ENCODE measurements at places on chromosomes 4 and X. TPM values are rescaled to one million over a fixed set of nuclear protein-coding genes. Genes with fewer than 3 reads are reported as not detected.

GRCh38 chr4:114178392-114178791 lies 198.9 kb upstream of the ARSJ start:
- no peak overlapping the region for H3K27ac ChIP-seq
- H3K36me3 ChIP-seq: no peaks in the 10 kb centered on the region
- no peak for DNase-seq
- no peaks in the 10 kb centered on the region for H3K4me1 ChIP-seq

- H3K36me3 ChIP-seq: no peaks in the 10 kb centered on the region
- H3K4me3 ChIP-seq: no peak overlapping the region
- peaks cover 11% of the 10 kb centered on the region for H3K27me3 ChIP-seq
- H3K27ac ChIP-seq: no peak overlapping the region
- H3K4me1 ChIP-seq: no peaks in the 10 kb centered on the region
These were observed 211.6 kb downstream of the CENPC start for GRCh38 chr4:67333664-67334063.

DNA sequence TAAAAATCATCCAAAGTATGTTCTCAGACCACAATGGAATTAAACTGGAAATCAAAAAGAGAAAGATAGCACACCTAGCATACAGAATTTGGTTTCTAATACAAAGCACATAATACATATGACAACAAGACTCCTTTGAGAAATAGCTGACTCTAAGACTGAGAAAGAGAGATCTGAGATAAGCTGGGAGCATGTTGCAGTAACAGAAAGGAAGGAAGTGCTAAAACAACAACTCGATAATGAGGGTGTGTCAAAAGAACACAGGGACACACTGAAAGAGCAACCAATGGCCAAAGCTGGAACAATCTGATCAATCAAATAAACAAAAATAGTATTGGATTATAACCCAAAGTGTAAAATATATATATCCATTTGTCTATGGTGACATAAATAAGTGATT lies 586.6 kb downstream of the C4orf33 start:
- no peaks in the 10 kb centered on the region for H3K36me3 ChIP-seq
- no peak for DNase-seq
- H3K27me3 ChIP-seq: no peaks in the 10 kb centered on the region
- no peaks in the 10 kb centered on the region for H3K4me1 ChIP-seq

- H3K4me1 ChIP-seq: peaks cover 8% of the 10 kb centered on the region
- no peaks in the 10 kb centered on the region for H3K36me3 ChIP-seq
- DNase-seq: no peak
- no peaks in the 10 kb centered on the region for H3K27me3 ChIP-seq
- H3K4me3 ChIP-seq: peak overlapping the region; percentile 85
These were observed 32.1 kb upstream of the GLRA2 start for GRCh38 chrX:14497184-14497666.

DNA sequence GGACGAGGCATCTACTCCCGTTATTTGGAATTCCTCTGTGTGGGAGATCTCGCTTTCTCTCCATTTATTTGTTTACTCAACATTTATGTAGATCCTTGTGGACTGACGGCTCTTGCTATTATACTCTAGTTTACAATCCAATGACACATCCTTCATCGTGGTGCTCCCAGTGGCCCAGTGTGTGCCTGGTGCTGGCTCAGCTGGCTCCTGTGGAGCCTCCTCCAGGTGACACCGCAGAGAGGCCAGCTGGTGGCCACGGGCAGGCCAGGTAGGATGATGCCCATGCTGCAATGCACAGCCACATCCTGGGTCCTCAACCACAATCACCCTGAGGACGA lies 84.0 kb upstream of the AFAP1 start:
- H3K27me3 ChIP-seq: peaks cover 8% of the 10 kb centered on the region
- no peak overlapping the region for H3K27ac ChIP-seq
- no peaks in the 10 kb centered on the region for H3K36me3 ChIP-seq
- no peak for DNase-seq

DNA sequence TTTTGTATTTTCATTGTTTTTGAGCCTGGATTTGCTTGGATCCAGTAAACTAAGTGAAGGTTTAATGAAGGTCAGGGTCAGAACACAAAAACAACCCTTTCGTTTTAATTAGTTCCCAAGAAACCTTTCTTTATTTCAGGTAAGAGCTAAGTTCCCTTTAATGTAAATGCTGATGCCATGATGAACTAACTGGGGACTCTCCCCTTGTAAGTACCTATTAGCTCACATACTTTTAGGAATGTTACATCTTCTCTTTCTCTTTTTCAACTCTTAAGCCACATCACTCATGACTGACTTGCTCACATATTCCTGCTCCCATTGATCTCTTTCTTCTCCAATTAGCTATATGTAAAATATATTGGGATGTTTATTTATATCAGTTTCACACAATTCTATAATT lies 673.1 kb upstream of the CPEB2 start:
- H3K4me3 ChIP-seq: no peak overlapping the region
- H3K27me3 ChIP-seq: no peaks in the 10 kb centered on the region
- no peaks in the 10 kb centered on the region for H3K4me1 ChIP-seq
- H3K27ac ChIP-seq: no peak overlapping the region
- no peaks in the 10 kb centered on the region for H3K36me3 ChIP-seq

GRCh38 chrX:64204701-64205440 lies 637 bp downstream of the AMER1 start:
- no peak overlapping the region for H3K27ac ChIP-seq
- peak overlapping the region; percentile 89 for H3K4me3 ChIP-seq
- DNase-seq: peak; percentile 47
- no peaks in the 10 kb centered on the region for H3K27me3 ChIP-seq
- H3K4me1 ChIP-seq: peaks cover 2% of the 10 kb centered on the region
- H3K36me3 ChIP-seq: no peaks in the 10 kb centered on the region

DNA sequence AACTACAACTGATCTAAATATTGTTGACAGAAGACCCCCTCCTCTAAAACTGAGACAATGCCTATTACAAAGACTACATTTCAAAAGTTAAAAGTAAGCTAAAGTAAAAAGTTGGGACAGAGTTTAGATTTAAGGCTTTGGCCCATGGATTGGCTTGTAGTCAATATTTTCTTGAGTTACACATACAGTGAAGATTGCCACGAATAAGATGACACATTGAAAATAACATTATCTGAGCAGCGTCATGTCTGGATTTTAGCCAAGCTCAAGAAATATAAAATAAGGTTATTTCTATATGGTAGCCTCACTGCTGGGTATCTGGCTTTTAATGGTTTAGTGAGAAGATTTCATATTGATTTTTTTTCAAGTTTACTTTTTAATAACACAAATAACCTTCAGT lies 266.2 kb upstream of the LDB2 start:
- H3K27me3 ChIP-seq: peaks cover 7% of the 10 kb centered on the region
- no peak overlapping the region for H3K4me3 ChIP-seq

GRCh38 chr4:118865091-118865708 lies 23.5 kb upstream of the SYNPO2 start:
- H3K4me1 ChIP-seq: no peaks in the 10 kb centered on the region
- H3K27me3 ChIP-seq: peaks cover 3% of the 10 kb centered on the region
- peaks cover 1% of the 10 kb centered on the region for H3K36me3 ChIP-seq
- H3K4me3 ChIP-seq: no peak overlapping the region
- no peak for DNase-seq

GRCh38 chr4:83171436-83172039 lies 57.0 kb upstream of the PLAC8 start:
- H3K27ac ChIP-seq: peak overlapping the region; percentile 62
- no peak for DNase-seq
- H3K4me3 ChIP-seq: no peak overlapping the region
- no peaks in the 10 kb centered on the region for H3K27me3 ChIP-seq
- H3K36me3 ChIP-seq: peaks cover 15% of the 10 kb centered on the region

- peaks cover 1% of the 10 kb centered on the region for H3K36me3 ChIP-seq
- no peaks in the 10 kb centered on the region for H3K27me3 ChIP-seq
- no peak for DNase-seq
These were observed 76.8 kb downstream of the CFAP299 start for GRCh38 chr4:80412322-80412721.

DNA sequence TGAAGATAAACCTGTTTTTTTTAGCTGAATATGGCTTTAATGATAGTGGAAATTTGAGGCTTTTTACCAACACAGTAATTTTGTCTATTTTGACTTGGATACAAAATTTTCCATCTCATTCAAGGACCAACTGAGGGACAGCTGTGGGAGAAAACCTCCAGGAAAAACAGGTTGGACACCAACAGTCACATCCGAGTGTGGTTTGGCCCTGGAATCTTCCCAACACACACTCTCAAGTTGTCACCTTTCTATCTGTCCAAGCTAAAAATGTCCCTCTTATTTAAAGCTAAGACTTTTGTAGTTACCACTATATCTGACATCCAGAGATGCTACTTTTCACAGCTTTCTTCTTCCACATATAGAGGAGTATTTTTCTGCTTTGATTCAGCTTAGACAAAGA lies 404.9 kb downstream of the PCDH7 start:
- no peaks in the 10 kb centered on the region for H3K4me1 ChIP-seq
- DNase-seq: no peak
- H3K27me3 ChIP-seq: no peaks in the 10 kb centered on the region
- no peak overlapping the region for H3K4me3 ChIP-seq
- H3K27ac ChIP-seq: no peak overlapping the region

- DNase-seq: no peak
- no peak overlapping the region for H3K4me3 ChIP-seq
- H3K27me3 ChIP-seq: no peaks in the 10 kb centered on the region
- H3K4me1 ChIP-seq: no peaks in the 10 kb centered on the region
These were observed 199.4 kb downstream of the PRDM5 start for GRCh38 chr4:120723105-120723504.

- no peak for DNase-seq
- no peak overlapping the region for H3K4me3 ChIP-seq
- H3K36me3 ChIP-seq: peaks cover 35% of the 10 kb centered on the region
- no peaks in the 10 kb centered on the region for H3K4me1 ChIP-seq
- no peak overlapping the region for H3K27ac ChIP-seq
These were observed 519.9 kb downstream of the IL15 start for GRCh38 chr4:142156256-142156655.

- no peak overlapping the region for H3K4me3 ChIP-seq
- H3K36me3 ChIP-seq: no peaks in the 10 kb centered on the region
- DNase-seq: no peak
These were observed 1119.6 kb downstream of the PCDH18 start for GRCh38 chr4:136412708-136413107.

GRCh38 chrX:54413753-54414152 lies 26.5 kb upstream of the TSR2 start:
- DNase-seq: no peak
- H3K27ac ChIP-seq: no peak overlapping the region
- no peak overlapping the region for H3K4me3 ChIP-seq
- H3K36me3 ChIP-seq: no peaks in the 10 kb centered on the region
- H3K27me3 ChIP-seq: peaks cover 39% of the 10 kb centered on the region

GRCh38 chrX:137926090-137926489 lies 360.2 kb downstream of the ZIC3 start:
- no peaks in the 10 kb centered on the region for H3K36me3 ChIP-seq
- no peak overlapping the region for H3K4me3 ChIP-seq
- H3K27ac ChIP-seq: no peak overlapping the region
- no peak for DNase-seq
- no peaks in the 10 kb centered on the region for H3K27me3 ChIP-seq

DNA sequence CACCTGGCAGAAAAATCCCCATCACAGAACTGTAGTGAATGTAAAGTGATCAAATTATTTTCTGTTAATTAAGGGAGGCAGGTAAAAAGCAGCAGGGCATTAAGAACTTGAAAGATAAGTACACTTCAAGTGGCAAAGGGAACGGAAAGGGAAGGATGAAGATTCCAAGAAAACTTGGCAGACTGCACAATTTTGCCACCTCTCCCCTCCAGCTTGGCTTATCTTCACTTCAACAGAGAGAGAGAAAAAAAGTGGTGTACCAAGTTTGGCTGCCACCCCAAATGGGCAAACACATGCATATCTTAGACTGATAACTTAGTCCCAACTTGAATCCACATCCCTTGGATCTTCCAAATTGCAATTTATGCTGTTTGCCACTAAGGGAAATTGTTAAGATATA lies 598.1 kb upstream of the ACTRT1 start:
- no peaks in the 10 kb centered on the region for H3K36me3 ChIP-seq
- H3K27me3 ChIP-seq: no peaks in the 10 kb centered on the region
- DNase-seq: no peak
- no peaks in the 10 kb centered on the region for H3K4me1 ChIP-seq
- H3K4me3 ChIP-seq: no peak overlapping the region

DNA sequence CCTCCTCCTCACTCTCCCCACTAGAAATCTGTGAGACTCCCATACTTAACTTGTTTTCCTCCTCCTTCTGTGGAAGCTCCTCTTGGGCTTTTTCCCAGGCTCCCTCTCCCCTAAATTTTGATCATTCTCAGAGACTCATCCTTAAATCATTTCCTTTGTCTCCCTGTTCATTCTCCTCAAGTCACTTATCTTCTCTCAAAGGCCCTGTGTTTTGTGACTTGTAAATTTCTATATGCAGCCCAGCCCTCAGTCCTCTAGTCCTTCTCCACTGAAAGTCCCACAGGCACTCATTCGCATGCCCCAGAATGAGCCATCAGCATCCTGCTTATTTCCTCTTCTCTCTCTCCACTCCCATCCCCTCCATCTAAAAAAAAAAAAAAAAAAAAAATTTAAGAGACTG lies 171.8 kb downstream of the SOWAHB start:
- peaks cover 10% of the 10 kb centered on the region for H3K27me3 ChIP-seq
- no peak for DNase-seq
- no peak overlapping the region for H3K27ac ChIP-seq
- no peaks in the 10 kb centered on the region for H3K4me1 ChIP-seq

- DNase-seq: no peak
- no peaks in the 10 kb centered on the region for H3K4me1 ChIP-seq
- H3K36me3 ChIP-seq: peaks cover 29% of the 10 kb centered on the region
- H3K4me3 ChIP-seq: no peak overlapping the region
These were observed 64.2 kb upstream of the MSANTD1 start for GRCh38 chr4:3184725-3185124.

GRCh38 chrX:144730471-144730870 lies 516.8 kb upstream of the SPANXN1 start:
- no peak for DNase-seq
- no peaks in the 10 kb centered on the region for H3K36me3 ChIP-seq
- no peak overlapping the region for H3K4me3 ChIP-seq
- no peaks in the 10 kb centered on the region for H3K27me3 ChIP-seq

DNA sequence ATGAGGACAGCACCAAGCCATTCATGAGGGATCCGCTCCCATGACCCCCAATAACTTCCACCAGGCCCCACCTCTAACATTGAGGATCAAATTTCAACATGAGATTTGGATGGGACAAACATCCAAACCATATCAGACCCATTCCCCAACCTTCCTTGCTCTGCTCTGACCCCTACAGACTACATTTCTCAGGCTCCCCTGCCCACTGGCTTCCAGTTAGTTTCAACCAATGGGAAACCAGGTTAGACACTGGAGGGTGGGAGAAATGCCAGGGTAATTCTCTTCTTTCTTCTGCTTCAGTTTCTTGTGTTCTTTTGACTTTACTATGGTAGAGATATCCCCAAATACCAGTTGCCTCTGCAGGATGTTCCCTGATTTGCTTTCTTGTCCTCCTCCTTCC lies 125.7 kb downstream of the CLCN4 start:
- no peak overlapping the region for H3K4me3 ChIP-seq
- H3K36me3 ChIP-seq: no peaks in the 10 kb centered on the region
- no peaks in the 10 kb centered on the region for H3K4me1 ChIP-seq
- no peak overlapping the region for H3K27ac ChIP-seq
- DNase-seq: no peak
- no peaks in the 10 kb centered on the region for H3K27me3 ChIP-seq

CLDN24 gene
- not detected for total RNA-seq

SH3TC1 gene
- total RNA-seq: 14.8 TPM

EXOSC9 gene
- total RNA-seq: 48.1 TPM

ADH4 gene
- not detected for total RNA-seq

ADRA2C gene
- not detected for total RNA-seq

MAGEB1 gene
- not detected for total RNA-seq

PCDH11X gene
- not detected for total RNA-seq

MAGEA8 gene
- not detected for total RNA-seq

ASMT gene
- total RNA-seq: not detected

PAGE1 gene
- not detected for total RNA-seq

MAGEB5 gene
- not detected for total RNA-seq

Measured in activated naive CD8-positive, alpha-beta T cell treated with anti-CD3 and anti-CD28 coated beads, Interleukin-2, amount 10 ng/mL, durations not matched to agents 7 days and 5 days (primary cell).